ENCODE measurements at places on chromosomes 1 and 21.

DNA sequence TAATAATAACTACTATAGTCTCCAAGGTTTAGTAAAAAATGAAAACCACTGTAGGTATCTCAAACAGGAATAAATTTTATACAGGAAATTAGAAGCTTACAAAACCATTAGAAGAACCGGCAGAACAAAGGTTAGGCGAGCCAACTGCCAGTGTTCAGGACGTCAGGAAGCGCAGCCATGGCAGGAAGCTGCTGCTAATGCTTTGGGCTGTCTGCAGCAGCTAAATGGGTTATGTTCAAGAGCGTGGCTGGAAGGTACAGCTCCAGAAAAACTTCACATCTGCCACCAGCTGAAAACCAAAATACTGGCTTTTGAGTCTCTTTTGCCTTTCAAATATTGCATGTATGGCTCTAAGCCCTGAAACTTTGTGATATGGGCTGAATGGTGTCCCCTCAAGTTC is 35.7 kb upstream of the MYSM1 start:
- no peak for DNase-seq

- no peak for DNase-seq
Observed at GRCh38 chr1:33088119-33088906, 7.4 kb downstream of the AZIN2 start.

GRCh38 chr1:160544647-160545046 is 21.6 kb upstream of the SLAMF6 start:
- DNase-seq: no peak

DNA sequence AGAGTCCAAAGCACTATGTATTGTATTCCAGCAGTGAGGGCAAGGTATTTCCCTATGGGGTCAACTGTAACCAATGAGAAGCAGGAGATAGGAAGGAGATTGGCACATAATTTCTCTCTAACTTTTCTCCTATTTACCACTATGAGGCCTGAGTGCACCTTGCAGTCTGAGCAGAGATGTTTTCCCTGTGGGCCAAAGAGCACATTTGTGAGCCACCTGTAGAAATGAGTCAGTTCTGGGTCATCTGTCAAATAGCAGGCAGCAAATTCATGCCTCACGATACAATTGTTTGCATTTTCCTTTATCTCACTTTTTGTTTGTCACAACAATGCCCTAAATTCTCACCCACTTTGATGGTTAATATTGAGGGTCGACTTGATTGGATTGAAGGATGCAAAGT is 547.2 kb upstream of the NCAM2 start:
- no peak for DNase-seq

DNA sequence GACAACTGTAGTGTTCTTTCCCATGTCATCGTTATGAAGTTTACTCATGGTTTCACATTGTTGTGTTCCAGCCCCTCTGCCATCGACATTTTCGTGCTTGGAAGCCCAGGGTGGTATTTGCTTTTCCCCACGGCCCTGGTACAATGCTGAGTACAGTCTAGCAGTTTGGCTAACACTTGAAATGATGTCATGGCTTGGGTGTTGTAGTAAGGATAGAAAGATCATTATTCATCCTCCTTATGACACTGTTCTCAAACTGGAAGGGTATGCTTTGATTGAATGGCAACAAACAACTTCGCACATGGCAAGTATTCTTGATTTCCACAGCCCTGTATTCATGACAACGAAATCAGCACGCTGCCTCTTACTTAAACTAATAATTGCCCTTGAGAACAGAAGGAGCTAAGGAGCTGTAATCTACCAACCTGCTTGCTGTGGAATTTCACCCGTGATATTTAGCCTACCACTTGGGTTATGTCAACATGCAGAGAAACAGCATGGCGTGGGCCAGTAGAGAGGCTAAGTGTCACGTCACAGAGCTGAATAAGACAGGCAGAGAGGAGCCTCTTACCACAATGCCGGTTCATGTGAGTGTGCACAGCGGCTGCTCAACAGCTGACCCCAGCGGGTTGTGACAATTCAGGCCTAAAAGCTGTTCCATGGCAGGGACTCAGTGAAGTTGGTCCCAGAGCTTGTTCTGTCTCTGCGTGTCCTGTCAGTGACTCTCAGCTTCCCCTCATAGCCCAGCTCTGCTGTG is 73.9 kb downstream of the KCNJ6 start:
- no peak for DNase-seq

DNA sequence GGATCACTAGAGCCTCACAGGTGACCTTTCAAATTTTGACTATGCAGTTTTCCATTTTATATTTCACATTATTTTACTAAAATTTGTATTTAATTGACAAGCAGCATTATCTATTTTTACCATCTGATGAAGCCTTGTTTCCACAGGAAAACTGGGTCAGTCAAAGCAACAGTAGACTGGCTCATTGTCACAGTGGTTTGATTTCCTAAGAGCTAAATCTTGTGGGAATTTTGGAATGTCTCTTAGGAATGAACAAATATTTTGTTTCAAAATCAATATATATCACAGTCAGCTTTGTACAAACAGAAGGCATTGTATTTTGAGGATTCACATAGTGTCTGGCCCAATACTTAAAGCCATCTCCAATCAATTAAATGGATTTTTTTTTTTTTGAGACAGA is 152.6 kb upstream of the RNPC3 start:
- no peak for DNase-seq

DNA sequence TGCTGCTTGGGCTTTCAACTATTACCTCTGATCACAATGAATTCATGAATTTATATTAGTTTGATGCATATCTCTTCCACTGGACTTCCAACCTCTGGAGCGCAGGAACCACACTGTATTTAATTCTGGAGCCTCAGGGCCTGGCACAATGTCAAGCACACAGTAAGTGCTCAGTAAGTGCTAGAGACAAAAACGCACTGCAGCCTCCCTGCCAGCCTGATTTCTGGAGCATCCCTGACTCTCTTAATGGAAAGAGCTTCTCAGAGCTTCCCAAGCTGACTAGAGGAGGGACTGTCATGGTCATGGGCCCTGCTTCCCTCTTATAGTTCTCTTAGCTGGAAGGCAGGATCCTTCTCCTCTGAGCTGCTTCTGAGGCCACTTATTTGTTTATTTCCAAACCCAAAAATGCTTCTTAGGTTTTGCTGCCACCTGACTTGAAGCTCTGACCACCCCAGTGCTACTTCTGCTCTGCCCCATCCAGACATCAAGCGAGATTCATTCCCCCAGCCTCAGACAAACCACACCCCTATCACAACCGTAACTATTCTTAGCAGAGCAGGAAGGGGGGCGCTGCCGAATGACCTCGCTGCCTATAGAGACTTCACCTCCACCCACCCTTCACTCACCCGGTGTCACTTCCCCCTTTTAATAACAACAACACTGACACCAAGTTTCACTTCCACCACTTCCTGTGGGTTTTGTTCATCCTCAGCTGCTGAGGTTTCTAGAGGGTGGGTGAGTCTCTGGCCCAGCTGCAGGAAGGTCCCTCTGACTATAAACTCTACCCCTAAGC is 33.6 kb downstream of the NUAK2 start:
- DNase-seq: peak; percentile 30

DNA sequence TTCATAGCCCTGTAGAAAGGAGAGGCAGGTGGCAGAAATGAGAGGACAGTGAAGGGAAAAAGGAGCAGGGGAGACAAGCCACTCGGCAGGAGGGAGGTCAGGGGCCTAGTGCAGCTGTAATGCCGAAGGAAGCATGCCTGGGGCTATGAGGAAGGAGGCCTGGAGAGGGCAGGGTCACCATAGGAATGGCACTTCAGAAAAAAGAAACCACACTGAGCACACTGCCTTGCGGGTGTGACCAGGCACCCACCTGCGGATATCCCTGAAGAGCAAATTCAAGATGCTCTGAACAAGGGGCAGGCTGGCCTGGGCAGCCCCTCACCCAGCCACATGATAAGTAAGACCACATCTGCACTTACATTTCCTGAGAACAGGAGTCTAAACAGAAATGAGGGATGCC is 104.7 kb downstream of the JAK1 start:
- no peak for DNase-seq

GRCh38 chr1:221527302-221527701 is 214.6 kb downstream of the DUSP10 start:
- no peak for DNase-seq

- DNase-seq: no peak
Observed at GRCh38 chr21:41834252-41834925, 44.8 kb downstream of the PRDM15 start.

- no peak for DNase-seq
Observed at GRCh38 chr21:45266518-45267389, 20.9 kb downstream of the POFUT2 start.

DNA sequence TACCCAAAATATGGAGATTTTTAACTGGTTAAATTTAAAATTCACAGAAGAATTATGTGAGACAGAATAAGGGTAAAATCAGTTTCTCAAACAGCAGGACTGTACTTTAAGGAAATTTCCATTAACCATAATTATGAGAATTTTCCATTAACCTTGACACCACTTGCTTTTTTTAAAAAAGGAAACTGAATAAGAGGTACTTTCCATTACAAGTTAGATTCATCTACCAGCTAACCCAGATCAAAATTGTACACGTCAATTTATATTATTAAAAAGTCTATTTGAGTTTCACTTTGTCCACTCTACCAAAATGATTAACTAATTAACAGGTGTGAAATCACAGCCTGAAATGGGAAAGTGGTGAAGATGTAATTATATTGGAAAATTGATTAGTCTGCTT is 414.5 kb downstream of the DPYD start:
- DNase-seq: no peak

GRCh38 chr21:39175154-39175553 is 8.1 kb downstream of the PSMG1 start:
- DNase-seq: no peak

DNA sequence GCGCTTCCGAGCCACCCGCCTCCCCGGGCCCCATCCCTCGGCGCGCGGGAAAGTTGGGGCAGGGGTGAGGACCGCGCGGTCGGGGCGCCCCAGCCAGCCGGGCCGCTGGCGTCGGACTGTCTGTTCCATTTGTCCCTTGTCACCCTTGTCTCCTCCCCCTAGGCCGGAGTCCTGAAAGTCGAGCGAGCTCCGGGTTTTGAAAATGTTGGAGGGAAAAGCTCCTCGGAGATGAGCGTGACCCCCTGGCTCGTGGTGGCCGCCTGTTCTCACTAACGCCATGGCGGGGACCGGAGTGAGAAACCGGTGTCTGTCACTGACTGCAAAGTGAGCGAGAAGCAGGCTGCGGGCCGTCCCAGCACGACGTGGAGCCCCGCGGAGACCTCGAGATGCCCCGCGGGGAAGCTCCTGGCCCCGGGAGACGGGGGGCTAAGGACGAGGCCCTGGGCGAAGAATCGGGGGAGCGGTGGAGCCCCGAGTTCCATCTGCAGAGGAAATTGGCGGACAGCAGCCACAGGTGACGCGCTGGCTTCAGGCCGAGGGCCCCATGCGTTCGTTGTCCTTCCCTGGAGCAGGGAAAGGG is 491 bp downstream of the PER3 start:
- no peak for DNase-seq

DNA sequence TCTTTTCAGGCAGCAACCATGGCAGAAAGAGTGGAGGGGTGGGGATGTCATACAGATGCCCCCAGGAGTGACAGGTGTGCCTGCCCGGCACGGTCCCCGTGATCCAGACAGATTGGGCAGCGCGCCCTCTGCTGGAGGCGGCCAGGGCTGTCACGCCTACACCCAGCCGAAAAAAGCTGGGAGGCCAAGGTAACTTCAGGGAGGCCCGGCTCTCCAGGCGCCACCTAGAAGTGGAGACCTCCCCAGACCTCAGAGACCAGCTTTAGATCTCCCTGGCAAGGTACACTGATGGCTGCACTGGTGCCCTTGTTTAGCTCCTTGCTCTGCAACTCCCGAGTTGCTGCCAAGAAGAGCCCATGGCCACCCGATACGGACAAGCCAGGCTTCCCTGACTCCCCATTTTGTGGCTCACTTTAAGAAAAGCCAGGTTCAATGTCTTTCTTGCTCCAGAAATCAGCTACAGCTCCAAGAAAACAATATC is 6.6 kb downstream of the GOLT1A start:
- peak; percentile 64 for DNase-seq

DNA sequence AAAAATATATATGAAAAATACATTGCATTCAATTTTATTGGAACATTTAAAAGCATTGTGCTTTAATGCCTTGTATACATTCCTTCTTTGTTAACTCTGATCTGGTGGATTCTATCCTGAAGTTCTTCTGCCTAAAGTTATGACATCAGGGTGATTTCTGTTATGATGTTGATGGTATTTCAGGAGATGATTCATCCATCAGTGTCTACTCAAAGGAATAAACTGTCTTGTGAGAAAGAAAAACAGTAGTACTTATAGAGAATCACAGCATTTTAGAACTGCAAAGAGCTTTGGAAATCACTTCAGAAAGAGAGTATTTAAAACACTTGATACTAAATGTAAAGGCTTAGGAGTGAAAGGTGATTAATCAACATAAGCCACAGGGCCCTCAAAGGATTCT is 155.7 kb downstream of the PTPRC start:
- no peak for DNase-seq

- no peak for DNase-seq
Observed at GRCh38 chr1:197928849-197929336, 11.7 kb downstream of the LHX9 start.

- DNase-seq: no peak
Observed at GRCh38 chr1:153770797-153771196, 4.4 kb upstream of the SLC27A3 start.

DNA sequence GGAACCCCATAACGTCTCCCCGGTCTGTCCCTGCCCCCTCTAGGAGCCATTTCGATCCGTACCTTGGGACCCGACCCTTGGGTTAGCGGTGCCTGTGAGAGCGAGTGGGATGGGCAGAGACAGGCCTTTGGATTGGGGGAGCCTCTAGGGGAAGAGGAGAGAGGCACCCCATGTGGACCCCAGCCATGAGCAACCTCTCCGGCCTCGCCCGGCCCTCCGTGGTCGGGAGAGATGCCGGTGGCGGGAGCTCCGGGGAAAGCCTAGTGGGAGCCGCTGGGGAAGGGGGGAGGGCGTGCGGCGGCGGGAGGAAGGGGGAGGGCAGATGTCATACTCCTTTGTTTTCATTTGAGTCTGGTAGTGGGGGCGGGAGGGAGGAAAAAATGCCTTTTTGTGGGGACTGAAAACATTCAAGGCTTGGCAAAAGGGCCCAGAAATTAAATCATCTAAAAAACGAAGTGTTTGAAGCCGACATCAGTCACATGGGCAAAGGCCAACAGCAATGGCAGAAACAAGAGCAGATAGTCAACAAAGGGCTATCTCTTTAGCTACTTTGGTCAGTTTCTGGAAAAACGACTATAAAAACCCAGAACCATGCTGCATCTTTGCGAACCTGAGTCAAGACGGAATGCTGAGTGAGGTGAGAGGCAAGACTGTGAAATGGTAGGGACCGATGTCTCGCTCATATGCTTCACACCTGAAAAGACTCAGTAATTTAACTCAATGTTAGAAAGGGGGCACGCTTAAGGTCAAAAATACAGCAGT is 758 bp downstream of the PTBP2 start:
- DNase-seq: peak; percentile 5

DNA sequence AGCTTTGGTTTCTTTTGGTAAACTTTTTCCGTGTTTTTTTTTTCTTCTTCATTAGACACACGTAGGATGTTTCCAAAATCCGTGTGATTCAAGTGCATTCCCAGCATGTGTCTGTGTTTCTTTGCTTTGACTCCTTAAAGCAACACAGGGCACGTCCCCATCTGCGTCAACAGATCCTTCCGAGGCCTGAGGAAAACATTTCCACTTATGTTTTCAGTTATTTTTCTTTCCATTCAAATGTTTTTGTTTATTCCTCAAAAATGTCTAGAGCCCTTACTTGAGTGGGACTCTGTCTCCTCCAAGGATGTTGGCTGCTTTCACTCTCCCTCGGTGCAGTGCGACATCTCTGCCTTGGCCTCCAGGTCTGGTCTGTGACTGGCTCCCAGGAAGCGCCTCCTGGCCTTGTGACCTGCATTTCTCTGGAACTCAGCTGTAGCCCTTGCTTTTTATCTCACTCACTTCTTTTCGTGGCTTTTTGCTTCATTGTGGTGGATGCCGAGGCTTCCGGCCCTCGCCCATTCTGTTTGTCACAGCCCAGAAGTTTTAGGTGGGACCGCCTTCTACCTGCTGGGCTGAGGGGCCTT is 31.3 kb upstream of the SLC19A1 start:
- DNase-seq: no peak

All from stimulated activated CD4-positive, alpha-beta T cell treated with anti-CD3 and anti-CD28 coated beads, Interleukin-1b, Interleukin-23, amount 100 ng/mL, for 1 hour (primary cell).